Skeletal muscle cell (primary cell): ENCODE measurements at places on chromosomes 5 and 9.
A peak's percentile ranks its signal among the peaks of the same experiment; 100 is the strongest.

- DNase-seq: no peak
Observed at GRCh38 chr9:133667759-133668450, 31.7 kb downstream of the DBH start.

GRCh38 chr9:78930281-78930680 lies 633.4 kb downstream of the PSAT1 start:
- DNase-seq: no peak

- DNase-seq: no peak
Observed at GRCh38 chr9:129270205-129270604, 92.1 kb upstream of the IER5L start.

- DNase-seq: no peak
Observed at GRCh38 chr9:16152276-16153101, 599.6 kb downstream of the CCDC171 start.

- no peak for DNase-seq
Observed at GRCh38 chr5:116764941-116765340, 190.3 kb upstream of the SEMA6A start.

- DNase-seq: no peak
Observed at GRCh38 chr5:2874099-2874498, 122.6 kb upstream of the IRX2 start.

DNA sequence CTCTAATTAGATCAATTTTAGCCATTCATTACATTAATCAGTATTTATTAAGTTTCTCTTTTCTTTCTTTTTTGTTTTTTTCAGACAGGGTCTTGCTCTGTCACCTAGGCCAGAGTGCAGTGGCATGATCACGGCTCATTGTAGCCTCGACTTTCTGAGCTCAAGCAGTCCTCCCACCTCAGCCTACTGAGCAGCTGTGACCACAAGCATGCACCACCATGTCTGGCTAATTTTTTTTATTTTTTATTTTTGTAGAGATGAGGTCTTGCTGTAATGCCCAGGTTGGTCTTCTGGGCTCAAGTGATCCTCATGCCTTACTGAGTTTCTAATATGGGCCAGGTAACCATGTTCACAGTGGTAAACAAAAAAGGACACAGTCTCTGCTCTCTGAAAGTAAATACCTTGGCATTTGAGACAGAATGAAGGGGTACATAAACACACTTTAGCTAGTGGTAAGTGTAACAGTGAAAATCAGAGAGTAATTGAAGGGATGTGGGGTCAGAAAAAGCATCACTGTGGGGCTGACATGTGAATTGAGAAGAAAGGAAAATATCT lies 336.3 kb downstream of the ADGRV1 start:
- no peak for DNase-seq

- DNase-seq: no peak
Observed at GRCh38 chr9:119487118-119487827, 118.0 kb upstream of the BRINP1 start.

- no peak for DNase-seq
Observed at GRCh38 chr9:117278471-117279035, 136.3 kb downstream of the ASTN2 start.

GRCh38 chr9:72931897-72932296 lies 21.0 kb downstream of the ALDH1A1 start:
- DNase-seq: no peak

DNA sequence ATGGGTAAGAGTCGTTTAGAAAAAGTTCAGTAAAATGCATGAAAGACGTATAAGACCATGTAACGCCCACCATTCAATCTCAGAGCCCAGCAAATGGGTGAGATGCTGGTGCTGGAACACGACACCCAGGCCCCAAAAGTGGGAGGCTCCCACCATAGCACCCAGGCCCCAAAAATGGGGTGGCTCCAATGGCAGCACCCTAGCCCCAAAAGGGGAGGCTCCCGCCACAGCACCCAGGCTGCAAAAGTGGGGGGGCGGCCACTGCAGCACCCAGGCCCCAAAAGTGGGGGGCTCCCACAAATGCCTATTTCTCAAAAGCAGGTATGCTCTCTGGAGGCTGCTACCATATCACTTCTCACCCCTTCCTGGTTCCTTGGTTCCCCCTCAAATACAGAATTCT lies 12.7 kb downstream of the FSTL4 start:
- no peak for DNase-seq

DNA sequence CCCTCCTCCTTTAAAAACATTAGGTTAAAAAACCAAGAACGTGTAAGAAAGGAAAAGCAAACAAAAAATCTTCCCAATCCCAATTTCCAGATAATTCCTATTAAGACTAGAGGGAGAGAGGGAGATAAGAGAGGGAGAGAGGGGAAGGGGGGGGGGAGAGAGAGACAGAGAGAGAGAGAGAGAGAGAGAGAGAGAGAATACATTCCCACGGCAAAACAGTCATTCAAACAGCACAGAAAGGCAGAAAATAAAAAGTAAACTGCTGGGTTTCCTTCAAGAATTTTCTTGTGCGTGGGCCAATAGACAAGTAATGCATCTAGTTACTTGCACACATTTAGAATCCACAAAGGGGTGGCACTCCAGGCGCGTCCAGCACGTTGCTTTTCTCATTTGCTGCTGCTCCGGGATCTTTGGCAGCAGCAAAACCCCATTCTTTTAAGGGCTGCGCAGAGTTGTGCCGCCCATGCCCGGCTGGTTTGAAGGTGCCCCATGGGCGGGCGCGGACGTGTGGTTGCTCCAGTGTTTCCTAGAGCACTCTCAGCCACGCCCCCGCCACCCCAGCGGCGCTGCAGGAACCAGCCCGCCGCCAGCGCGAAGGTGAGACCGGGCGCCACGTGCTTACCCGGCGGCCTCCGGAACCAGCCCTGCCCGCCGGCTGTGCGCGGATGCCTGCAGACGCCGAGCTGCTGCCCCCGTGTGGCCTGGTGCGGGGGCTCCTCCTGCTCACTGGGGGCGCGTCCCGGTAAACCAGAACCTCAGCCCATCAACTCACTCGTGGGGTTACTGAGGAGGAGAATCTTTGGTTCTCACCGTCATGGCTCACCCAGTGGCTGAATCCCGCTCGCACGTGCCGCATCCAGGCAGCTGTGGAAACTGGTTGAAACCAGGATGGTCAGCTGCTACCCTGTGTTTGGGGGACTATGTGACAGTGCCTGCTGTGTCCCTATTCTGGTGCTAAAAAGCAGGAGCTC lies 44.6 kb downstream of the STC2 start:
- no peak for DNase-seq

DNA sequence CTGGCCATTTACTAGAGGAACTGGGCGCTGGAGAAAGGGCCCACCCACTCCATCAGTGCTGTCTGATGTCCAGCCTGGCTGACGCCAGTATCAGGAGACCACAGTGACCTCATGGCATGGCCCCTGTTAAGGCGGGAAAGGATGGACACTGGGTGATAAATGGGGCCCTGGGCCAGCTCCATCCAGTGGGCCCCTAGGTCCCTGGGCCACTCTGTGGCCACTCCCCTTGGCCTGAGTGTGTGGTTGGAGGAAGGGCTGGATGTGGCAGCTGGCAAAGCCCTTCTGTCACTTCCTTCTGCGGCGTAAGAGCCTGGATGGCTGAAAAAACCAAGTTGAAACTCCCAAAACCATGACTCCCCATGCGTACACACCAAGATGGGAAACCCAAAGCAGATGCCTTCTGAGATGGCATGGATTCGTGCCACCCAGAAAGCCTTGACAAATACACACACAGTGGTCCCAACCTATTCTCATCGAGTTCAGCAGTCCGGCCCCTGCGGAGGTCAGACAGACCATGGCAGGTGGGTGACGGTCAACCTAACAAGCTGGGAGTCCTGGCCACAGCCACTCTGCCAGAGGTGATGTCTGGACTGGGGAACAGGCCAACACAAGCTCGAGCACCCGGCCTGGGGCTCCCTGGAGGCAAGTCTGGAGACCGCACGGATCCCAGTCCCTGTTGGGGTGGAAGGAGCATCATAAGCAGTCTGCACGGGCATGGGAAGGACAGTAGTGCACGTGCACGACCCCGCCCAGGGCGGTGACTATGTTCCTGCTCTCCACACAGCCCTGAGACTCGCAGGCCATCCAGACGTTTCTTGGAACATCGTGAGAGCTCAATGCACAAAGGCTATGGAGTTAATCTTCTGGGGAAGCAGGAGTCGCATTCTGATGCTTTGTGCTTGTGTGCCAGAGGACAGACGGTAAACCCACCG lies 45.2 kb upstream of the NOTCH1 start:
- no peak for DNase-seq

- peak; percentile 54 for DNase-seq
Observed at GRCh38 chr5:33662722-33663427, 222.1 kb downstream of the TARS1 start.

DNA sequence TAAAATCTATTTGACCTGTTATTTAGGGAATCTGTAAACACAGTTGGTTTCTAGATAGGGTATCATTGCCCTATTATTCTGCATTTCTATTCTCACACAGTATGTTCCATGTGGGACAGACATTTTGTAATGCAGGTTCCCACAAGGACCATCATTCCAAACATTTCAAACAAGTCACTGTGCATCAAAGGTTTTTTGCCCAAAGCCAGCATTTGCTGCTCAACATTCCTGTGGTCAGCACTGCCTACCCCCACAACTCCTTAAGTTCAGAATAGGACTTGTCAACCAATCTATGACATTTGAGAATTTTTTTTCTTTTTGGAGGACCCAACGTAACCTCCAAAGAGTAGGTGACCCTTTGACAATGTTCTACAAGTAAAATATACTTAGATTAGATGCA lies 95.7 kb downstream of the LPAR1 start:
- peak; percentile 48 for DNase-seq

- no peak for DNase-seq
Observed at GRCh38 chr9:3049636-3050035, 205.7 kb upstream of the PUM3 start.

DNA sequence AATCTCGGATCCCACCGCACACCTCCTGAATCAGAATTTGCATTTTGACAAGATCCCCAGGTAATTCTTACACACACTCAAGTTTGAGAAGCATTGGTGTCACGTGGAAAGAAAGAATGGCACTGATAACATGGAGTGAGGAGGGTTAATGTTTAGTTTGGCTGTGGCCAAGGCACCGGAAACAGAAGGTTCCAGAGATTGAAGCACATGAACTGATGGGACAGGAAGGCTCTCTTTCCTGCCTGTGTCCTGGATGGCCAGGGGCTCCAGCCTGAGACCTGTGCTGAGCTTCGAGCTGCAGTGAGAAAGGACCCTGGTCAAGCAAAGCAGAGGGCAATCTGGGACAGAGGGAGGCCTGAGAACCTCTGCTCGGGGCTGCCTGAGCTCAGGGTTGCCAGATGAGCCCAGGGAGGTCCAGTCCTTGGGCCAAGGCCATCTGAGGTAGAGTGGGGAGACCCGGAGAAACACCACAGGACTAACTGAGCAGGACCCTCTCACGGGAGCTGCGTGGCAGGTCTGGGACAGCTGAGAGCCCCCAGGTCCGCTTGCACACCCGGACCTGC lies 27.3 kb downstream of the AFAP1L1 start:
- DNase-seq: no peak

DNA sequence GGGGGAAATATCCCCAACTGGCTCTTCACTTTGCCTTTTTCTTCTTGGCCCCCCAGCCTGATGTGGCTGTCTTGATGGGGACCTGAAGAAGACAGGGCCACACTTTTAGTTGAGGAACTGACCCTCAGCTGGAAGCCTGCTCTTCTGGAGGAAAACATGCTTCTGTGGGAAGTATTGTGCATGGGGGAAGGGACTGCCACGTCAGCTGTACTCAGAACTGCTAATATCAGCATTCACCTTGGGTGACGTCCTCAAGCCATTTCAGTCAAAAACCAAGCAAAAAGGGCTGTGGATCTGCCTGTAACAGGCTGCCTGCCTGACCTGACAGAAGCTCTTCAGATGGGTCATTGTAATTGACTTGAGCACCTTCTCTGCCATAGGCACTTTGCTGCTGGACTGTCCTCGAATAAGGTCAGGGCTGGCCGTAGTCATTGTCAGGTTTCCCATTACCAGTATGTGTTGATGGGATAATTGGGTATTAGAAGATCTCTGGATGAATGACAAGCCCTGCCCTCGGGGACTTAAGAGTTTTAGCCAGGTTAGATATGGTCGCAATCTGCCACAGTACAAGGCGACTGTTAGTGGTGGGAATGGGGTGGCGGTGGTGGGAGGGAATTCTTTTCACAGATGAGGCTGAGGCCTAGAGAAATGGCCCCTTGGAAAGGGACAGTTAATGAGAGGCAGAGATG lies 10.4 kb downstream of the RAI14 start:
- no peak for DNase-seq

GRCh38 chr5:40429258-40430100 lies 250.2 kb upstream of the PTGER4 start:
- DNase-seq: peak; percentile 63

- no peak for DNase-seq
Observed at GRCh38 chr5:147576646-147577535, 67.0 kb upstream of the DPYSL3 start.

DNA sequence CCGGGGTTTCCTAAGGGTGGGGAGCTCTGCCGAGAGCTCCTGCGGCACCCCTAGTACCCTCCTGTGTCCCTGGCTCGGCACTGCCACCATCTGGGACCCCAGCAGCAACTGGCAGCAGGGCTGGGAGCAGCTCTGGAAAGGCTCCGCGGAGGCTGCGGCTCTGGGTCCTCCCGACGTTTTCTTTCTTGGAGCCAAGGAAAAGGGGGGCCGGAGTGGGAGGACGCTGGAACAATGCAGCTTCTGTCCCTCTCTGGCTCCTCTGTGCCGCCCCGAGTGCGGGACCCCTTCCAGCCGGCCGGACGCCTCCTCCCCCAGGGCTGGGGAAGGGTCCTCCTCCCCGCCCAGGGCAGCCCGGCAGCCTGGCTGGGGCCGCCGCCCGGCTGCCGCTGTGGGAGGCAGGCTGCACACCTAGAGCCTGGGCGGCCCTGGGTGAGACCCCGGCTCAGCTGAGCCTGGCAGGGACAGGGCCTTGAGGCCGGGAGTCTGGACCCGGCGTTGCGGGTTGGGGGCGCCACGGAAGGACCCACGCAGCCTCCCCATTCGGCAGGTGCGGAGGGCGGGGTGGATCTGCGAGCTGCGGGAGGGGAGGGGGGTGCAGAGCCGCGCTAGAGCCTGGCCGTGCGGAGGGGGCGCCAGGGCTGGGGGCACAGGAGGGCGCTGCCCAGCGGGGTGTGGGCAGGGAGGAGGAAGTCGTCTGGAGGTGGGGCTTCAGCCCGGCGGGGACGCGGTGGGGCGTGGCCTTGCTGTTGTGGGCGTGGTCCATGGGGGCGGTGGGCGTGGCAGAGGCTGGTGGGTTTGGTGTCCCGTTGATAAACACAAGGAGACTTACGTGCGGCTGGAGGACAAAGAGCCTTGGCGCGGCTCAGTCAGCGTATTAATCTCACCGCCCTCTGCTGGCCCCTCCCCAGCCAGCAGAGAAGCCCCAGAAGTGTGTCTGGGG lies 15.1 kb downstream of the GPSM1 start:
- no peak for DNase-seq
